GM23248 (cell line): ENCODE measurements at places on chromosomes 4 and X. TPM values are rescaled to one million over a fixed set of nuclear protein-coding genes. Genes with fewer than 3 reads are reported as not detected.
A peak's percentile ranks its signal among the peaks of the same experiment; 100 is the strongest.

ZNF630 gene
- polyA plus RNA-seq, result 0.41 and 0.53 TPM in 2 replicates

FAM156A gene
- 19.8 and 31.7 TPM in 2 replicates for polyA plus RNA-seq

TEC gene
- 0.28 TPM in 1 of 2 replicates, not detected in the other for polyA plus RNA-seq

CT45A2 gene
- not detected in 2 replicates for polyA plus RNA-seq

AMTN gene
- polyA plus RNA-seq, result not detected in 2 replicates

RHOXF1 gene
- not detected in 2 replicates for polyA plus RNA-seq

BDH2 gene
- 64.9 and 71.1 TPM in 2 replicates for polyA plus RNA-seq

LIAS gene
- polyA plus RNA-seq, result 5.6 and 6.8 TPM in 2 replicates

RAB28 gene
- 23.5 and 26.5 TPM in 2 replicates for polyA plus RNA-seq

TCEAL6 gene
- polyA plus RNA-seq, result not detected in 2 replicates

SPANXB1 gene
- polyA plus RNA-seq, result not detected in 2 replicates

DNA sequence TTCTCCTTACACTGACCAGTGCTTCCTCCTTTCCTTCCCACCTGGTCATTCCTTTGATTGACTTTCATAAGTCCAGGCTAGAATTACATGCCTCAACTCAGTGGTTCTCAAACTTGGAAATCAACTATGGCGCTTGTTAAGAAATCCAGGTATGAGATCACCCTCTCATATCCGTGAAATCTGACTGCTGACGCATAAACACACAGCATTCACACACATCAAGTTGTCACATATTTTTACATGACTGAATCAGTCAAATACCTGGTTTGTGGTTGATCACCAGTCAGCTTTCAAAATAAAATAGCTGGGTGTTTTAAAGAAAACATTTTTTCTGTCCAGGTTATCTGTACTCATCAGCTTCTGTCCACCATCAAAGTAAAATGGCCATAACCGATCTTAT is 433.5 kb downstream of the AFF2 start:
- H3K4me3 ChIP-seq, result no peak overlapping the region
- H3K4me1 ChIP-seq, result peaks cover 13% of the 10 kb centered on the region; the same call in 1 of the 2 replicates
- no peaks in the 10 kb centered on the region for H3K36me3 ChIP-seq
- H3K27ac ChIP-seq, result no peak overlapping the region

DNA sequence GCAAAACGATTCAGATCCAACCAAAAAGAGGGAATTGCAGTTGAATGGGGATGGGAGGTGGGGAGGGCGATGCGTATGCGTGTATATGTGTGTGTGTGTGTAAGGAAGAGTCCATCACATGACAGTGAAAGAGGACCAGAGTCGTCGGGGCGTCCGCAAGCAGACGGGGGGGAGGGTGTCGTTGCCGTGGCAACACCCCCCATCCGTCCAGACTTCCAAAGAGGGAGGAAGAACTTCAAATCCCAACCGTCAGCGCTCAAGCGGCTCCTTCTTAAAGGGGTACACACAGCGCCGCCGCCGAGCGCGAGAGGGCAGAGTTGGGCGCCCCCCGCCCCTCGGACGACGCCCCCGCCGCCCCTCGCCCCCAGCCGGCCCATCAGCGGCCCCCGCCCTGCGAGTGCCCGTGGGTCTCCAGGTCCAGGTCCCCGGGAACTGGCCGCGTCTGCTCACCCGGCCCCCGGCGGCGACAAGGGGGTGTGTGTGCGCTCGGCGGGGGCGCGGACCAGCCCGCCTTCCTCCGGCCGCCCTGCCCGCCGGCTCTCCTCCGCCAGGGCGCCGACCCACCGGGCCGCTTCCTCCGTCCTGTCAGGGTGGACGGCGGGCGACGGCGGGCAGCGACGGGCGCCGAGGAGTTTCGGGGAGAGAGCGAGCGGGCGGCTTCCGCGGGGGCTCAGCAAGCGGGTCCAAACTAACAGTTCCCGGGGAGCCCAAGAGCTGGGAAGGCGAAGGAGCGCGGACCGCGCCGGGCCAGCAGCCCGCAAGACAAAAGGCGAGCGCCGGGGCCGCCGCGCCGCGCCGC is 685 bp downstream of the LCORL start:
- peak overlapping the region; percentile 96 for H3K4me3 ChIP-seq
- peak overlapping the region; percentile 67 for H3K27ac ChIP-seq
- peaks cover 10% of the 10 kb centered on the region for H3K4me1 ChIP-seq
- no peaks in the 10 kb centered on the region for H3K27me3 ChIP-seq

GRCh38 chrX:133859860-133860259 is 125.5 kb downstream of the GPC3 start:
- H3K27me3 ChIP-seq, result no peaks in the 10 kb centered on the region
- H3K4me3 ChIP-seq, result no peak overlapping the region
- no peaks in the 10 kb centered on the region for H3K36me3 ChIP-seq
- DNase-seq, result peak; percentile 39
- no peaks in the 10 kb centered on the region for H3K4me1 ChIP-seq
- no peak overlapping the region for H3K27ac ChIP-seq

DNA sequence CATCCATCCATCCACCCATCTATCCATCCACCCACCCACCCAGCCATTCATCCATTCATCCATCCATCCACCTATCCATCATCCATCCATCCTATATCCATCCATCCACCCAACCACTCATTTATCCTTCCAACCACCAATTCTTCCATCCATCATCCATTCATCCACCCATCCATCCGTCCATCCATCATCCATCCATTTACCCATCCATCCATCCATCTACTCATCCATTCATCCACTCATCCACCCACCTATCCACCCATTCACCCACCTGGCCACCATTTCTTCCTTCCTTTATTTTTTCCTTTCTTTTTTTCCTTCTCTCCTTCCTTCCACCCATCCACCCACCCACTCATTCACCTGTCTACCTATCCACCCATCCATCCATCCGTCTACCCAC is 25.2 kb downstream of the HTRA3 start:
- no peaks in the 10 kb centered on the region for H3K27me3 ChIP-seq
- DNase-seq, result no peak
- no peaks in the 10 kb centered on the region for H3K36me3 ChIP-seq

DNA sequence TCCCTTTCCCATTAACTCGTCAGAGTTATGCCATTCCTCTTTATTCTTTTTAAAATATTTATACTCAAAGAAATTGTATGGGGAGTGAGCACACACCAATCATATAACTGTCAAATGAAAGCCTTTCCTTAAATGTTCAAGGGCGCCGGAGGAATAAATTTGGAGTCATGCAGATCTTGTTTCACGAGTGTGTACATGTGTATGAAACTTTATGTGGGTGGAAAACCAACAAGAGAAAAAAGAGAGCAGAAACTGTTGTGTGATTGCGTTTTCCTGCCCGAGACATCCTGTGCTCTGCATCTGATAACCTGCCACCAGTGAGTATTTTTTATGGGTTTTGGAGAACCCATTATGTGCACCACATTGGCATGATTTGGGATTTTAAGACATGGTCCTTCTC is 88.3 kb downstream of the FHDC1 start:
- H3K4me1 ChIP-seq, result no peaks in the 10 kb centered on the region
- H3K4me3 ChIP-seq, result no peak overlapping the region
- no peaks in the 10 kb centered on the region for H3K36me3 ChIP-seq
- H3K27ac ChIP-seq, result no peak overlapping the region
- DNase-seq, result no peak

GRCh38 chrX:77070202-77070918 is 376.8 kb upstream of the FGF16 start:
- no peaks in the 10 kb centered on the region for H3K4me1 ChIP-seq
- no peak overlapping the region for H3K4me3 ChIP-seq
- DNase-seq, result no peak

DNA sequence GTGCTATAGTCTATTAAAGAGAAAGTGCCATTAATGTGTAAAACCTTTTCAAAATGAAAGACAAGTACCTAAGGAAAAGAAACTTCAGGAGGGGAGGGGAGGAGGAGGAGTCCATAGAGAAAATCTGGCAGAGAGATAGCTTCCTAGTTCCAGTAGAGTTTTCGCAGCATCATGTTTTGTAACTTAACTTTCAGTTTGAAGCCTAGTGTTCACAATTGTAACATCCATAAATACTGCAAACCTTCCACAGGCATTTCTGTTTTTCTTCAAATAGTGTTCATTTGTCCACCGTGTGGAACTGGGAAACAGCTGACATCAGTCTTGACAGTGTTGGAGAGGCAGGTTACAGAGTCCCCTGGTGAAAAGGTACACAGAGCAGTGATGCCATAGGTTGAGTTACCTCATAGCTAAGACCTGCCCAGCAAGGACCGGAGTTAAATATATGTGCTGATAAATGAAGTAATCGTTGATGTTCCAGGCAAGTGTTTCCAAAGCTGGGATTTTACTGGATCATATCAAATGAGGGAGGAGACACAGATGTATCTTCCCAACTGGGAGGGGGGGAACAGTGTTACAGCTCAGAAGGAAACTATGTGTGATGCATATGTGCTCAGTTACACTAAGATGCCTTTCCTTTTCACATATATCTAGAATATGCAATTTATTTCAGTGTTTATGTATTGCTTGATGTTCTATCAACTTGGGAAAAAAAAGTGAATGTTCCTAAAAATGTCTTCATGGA is 369.5 kb upstream of the FAM241A start:
- DNase-seq, result peak; percentile 51
- H3K27me3 ChIP-seq, result no peaks in the 10 kb centered on the region

DNA sequence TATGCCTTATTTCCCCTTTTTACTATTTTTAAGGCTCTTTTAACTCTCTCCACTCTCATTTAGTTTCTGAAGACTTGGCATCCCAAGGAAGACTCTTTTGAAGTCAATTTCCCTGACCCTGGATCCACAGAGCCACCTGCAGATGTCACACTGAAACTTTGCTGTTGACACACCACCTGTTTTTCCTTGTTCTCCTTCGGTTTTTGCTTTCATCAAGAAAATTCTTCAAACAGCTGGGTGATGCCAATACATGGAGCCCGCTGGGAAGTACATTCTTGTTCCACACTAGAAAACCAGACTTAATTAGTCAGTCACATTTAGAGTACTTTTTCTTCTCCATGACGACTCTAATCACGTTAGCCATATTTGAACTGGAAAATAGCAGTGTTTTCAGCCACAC is 293.9 kb downstream of the PDGFC start:
- DNase-seq, result no peak
- H3K4me3 ChIP-seq, result no peak overlapping the region
- no peaks in the 10 kb centered on the region for H3K36me3 ChIP-seq
- no peak overlapping the region for H3K27ac ChIP-seq

- no peaks in the 10 kb centered on the region for H3K27me3 ChIP-seq
- H3K4me1 ChIP-seq, result peaks cover 27% of the 10 kb centered on the region
- DNase-seq, result peak; percentile 45
- H3K36me3 ChIP-seq, result no peaks in the 10 kb centered on the region
- peak overlapping the region; percentile 97 for H3K4me3 ChIP-seq
Measured at GRCh38 chrX:56564921-56565840, 1.8 kb downstream of the UBQLN2 start.

- DNase-seq, result no peak
- H3K27ac ChIP-seq, result no peak overlapping the region
- peaks cover 25% of the 10 kb centered on the region for H3K4me1 ChIP-seq
- H3K27me3 ChIP-seq, result no peaks in the 10 kb centered on the region
- H3K4me3 ChIP-seq, result no peak overlapping the region
- H3K36me3 ChIP-seq, result peaks cover 56% of the 10 kb centered on the region
Measured at GRCh38 chr4:128861856-128862518, 52.5 kb downstream of the JADE1 start.

- DNase-seq, result no peak
- H3K4me1 ChIP-seq, result no peaks in the 10 kb centered on the region
- no peak overlapping the region for H3K4me3 ChIP-seq
- no peak overlapping the region for H3K27ac ChIP-seq
Measured at GRCh38 chr4:77236806-77237205, 79.8 kb downstream of the CCNG2 start.

- DNase-seq, result peak; percentile 59
- no peak overlapping the region for H3K27ac ChIP-seq
- H3K36me3 ChIP-seq, result peaks cover 4% of the 10 kb centered on the region; the same call in 1 of the 2 replicates
- H3K4me1 ChIP-seq, result no peaks in the 10 kb centered on the region
Measured at GRCh38 chrX:124098089-124098488, 136.6 kb downstream of the STAG2 start.

- no peak overlapping the region for H3K4me3 ChIP-seq
- no peaks in the 10 kb centered on the region for H3K36me3 ChIP-seq
- 0 out of 2 replicates have a peak, but pooled peaks cover 4% of the 10 kb centered on the region for H3K27me3 ChIP-seq
- no peaks in the 10 kb centered on the region for H3K4me1 ChIP-seq
Measured at GRCh38 chr4:93779228-93779627, 49.3 kb upstream of the ATOH1 start.

DNA sequence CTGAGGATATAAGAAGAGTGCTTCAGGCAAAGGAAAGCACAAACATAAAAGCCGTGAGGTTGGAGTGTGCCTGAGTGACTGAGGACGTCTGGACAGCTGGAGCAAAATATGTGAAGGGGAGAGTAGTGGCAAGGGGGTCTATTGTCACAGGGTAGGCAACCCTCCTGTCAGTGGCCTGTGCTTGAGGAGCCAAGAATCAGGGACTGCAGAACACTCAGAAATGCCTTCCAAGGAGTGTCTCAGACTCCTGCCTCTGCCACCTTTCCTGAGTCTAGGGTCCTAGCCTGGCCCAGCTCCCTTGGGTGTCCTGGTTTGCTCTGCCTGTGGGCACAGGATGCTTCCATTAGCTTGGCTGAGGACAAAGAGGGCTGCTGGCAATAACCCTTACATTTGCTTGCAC is 152.5 kb upstream of the PJA1 start:
- no peaks in the 10 kb centered on the region for H3K27me3 ChIP-seq
- no peak overlapping the region for H3K4me3 ChIP-seq
- H3K4me1 ChIP-seq, result no peaks in the 10 kb centered on the region
- no peak overlapping the region for H3K27ac ChIP-seq
- DNase-seq, result no peak
- H3K36me3 ChIP-seq, result no peaks in the 10 kb centered on the region

DNA sequence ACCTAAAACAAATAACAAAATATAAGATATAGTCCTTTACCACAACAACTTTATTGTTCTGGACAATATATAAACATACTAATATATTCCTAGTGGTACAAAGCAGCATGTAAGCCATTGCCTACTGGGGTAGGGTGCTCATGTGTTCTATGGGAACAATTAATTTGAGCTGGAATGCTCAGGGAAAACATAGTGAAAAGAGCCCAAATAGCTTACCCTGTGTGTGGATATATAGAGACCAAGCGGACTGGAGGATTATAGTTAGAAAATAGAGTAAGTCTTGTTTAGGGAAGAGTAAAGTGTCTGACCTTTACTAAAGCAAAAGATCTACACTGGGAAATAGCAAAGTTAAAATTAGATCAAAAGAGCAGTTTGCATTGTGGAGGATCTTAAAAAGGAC is 64.8 kb downstream of the MAD2L1 start:
- no peaks in the 10 kb centered on the region for H3K36me3 ChIP-seq
- H3K27me3 ChIP-seq, result peaks cover 9% of the 10 kb centered on the region
- no peak for DNase-seq
- peaks cover 7% of the 10 kb centered on the region for H3K4me1 ChIP-seq
- H3K27ac ChIP-seq, result no peak overlapping the region
- no peak overlapping the region for H3K4me3 ChIP-seq
